ENCODE measurements at places on chromosomes 6 and 20.
A peak's percentile ranks its signal among the peaks of the same experiment; 100 is the strongest.

GRCh38 chr6:160462551-160463109 is 114.5 kb downstream of the SLC22A3 start:
- DNase-seq: peak; percentile 83

- no peak for DNase-seq
Measured at GRCh38 chr6:82775981-82776380, 289.7 kb downstream of the UBE3D start.

- peak; percentile 47 for DNase-seq
Measured at GRCh38 chr6:155327326-155328073, 13.2 kb upstream of the TFB1M start.

GRCh38 chr6:102571236-102571908 is 1177.9 kb downstream of the GRIK2 start:
- DNase-seq: no peak

GRCh38 chr20:504632-505075 is 38.9 kb downstream of the CSNK2A1 start:
- no peak for DNase-seq

DNA sequence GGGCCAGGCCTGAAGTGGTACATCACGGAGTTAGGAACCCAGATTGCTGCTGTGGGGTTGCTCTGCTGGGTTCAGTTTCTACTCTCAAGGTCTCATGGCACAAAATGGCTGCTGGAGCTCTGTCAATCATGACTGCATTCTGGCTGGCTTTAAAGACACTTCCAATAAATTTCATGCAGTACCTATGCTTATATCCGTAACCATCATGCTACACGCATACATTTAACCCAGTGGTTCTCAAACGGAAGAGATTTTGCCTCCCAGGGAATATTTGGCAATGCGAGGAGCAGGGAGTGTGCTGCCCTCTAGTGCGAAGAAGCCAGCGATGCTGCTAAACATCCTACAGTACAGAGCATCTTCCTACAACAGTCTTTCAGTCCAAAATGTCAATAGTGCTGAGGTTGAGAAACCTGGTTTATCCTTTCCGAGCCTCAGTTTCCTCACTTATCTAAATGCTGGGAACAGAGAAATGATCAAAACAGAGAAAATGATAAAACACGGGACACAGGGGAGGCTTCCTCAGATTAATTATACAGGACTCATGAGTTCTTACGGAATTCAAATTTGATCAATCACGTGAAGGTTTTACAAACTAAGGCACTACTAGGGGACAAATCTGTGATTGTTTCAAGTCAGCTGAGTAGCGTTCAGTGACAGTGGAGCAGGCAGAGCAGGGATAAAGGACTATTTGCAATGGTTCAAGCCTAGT is 9.6 kb upstream of the SLC2A10 start:
- no peak for DNase-seq

DNA sequence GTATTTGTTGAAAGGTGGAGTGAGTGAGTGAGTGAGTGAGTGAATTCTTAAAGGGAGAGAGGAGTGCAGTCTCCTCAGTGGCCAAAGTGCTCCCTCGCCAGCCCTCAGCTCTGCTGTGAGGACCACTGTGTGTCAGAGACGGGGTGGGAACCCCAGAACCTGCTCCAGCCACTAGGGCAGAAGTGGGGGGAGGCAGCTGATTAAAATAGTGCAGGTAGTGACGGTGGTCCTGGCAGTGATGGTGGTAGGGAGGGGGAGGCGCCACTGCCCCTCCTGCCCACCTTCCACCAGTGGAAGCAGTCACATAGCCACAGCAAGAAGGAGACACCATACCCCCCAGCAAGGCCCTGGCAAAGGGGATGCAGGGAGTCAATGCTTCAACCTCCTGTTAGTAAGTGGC is 133.5 kb downstream of the PHACTR3 start:
- DNase-seq: no peak

GRCh38 chr20:10007747-10008146 is 27.0 kb upstream of the ANKEF1 start:
- DNase-seq: no peak

- no peak for DNase-seq
Measured at GRCh38 chr6:22476811-22477390, 92.5 kb upstream of the HDGFL1 start.

DNA sequence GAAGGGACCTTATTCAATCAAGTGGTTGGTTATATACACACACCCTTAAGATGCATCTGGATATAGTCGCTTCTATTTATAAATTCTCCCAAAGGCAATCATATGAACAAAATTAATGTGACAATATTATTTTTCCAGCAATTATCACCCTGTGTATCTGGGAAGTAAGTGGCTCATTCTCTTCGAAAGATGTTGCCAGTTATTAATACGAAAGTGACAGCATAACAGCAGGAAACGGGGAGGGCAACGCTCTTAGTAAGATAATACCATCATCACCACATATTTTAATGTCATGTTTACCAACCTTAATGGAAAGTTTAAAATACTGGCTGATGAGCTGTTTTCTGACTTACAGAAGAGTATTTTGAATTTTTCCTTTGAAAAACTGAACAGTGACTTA is 697.2 kb upstream of the AGPAT4 start:
- no peak for DNase-seq

GRCh38 chr6:96234444-96234843 is 218.7 kb downstream of the FUT9 start:
- no peak for DNase-seq

- no peak for DNase-seq
Measured at GRCh38 chr20:40683221-40683893, 5.7 kb downstream of the MAFB start.

GRCh38 chr6:7550433-7550801 is 8.9 kb downstream of the DSP start:
- no peak for DNase-seq

All from HS-5 (cell line).